ENCODE measurements at places on chromosomes 2 and 18. TPM values are rescaled to one million over a fixed set of nuclear protein-coding genes. Genes with fewer than 3 reads are reported as not detected.

GRCh38 chr18:58402951-58403702 is 225.8 kb downstream of the ALPK2 start:
- DNase-seq = no peak

The CDH19 gene
- total RNA-seq = not detected

- DNase-seq = no peak
Observed at GRCh38 chr2:137942833-137943677, 21.2 kb upstream of the HNMT start.

The DYSF gene
- 21.3 TPM for total RNA-seq

GRCh38 chr2:45009928-45010701 is 863 bp upstream of the SIX2 start:
- DNase-seq = peak; percentile 84

DNA sequence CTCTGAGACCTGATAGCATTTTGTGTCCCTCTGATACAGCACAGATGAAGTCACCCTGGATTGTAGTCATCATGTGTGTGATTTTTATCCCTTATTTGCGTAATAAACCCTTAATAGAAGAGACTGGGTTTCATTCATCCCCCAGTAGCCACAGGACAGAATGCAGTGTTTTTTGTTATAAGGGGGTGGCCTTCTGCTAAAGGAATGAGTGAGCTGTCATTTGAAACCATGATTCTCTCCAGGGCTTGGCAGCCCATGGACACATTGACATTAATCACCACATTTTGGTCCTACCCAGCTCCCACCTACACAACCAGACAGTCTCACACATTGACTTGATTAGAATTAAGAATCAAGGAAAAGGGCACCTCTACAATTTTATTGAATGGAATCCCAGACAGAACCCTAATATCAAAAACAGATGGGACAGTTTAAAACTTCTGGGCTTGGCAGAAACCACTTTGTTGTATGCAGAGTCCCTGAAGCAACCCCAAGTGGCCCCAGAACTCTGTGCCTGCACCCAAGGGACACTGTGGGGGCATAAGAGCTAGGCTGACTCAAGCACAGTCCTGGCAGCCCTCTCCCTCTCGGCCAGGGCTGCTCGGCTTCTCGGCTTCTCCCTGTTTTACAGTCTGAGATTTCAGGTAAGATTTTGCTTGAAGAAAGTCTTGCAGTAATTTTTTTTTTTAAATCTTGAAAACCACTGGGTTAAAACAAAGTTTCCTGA is 254.0 kb upstream of the SLC14A2 start:
- DNase-seq = no peak

The APLF gene
- total RNA-seq = 6.6 TPM

DNA sequence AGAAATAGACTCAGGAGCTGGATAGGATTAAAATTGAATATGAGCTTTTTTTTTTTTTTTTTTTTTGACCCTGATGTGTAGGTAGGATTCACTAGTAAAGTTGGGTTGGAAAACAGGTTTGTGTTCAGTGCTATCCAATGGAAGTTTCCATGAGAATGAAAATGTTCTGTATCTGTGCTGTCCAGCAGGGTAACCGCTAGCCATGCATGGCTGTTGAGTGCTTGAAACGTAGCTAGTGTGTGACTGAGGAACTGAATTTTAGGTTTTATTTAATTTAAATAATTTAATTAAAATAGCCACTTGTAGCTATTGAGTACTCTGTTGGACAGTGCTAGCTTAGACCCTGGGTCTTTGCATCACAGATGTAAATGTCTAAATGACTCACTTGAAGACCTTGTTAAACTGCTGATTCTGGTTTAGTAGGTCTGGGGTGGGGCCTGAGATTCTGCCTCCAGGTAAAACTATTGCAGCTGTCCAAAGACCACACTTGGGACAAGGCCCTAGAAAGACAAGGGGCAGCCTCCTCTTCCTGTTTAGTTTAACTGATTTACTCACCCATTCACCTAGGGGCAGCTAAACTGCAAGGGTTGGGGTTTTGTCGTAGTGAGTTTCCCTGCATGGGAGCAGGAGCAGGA is 84.7 kb upstream of the STON1 start:
- no peak for DNase-seq

The MYO1B gene
- 60.4 TPM for total RNA-seq

DNA sequence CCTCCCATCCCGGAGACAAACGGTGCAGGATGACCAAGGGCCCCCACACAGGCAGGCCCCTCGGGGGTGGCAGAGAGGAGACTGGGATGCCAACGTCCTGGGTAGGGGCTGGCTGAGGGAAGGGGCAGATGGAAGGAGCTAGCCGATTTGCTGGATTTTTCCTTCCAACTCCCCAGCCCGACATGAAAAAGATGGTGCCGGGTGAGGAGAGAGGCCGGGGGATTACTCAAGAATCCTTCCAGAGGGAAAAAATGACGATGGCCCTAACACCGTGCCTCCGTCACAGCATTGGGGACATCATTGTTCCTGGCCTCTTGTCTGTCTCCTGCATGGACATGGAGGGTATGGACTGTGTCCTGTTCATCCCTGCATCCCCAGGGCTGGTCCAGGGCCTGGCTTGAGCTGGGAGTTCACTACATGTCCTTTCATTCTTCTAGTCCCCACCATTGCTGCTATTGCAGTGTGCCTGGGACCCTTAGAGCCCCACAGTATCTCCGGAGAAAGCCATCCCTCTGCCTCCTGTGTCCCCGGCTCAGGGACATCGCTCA is 217.7 kb downstream of the TNS1 start:
- no peak for DNase-seq

- DNase-seq = no peak
Observed at GRCh38 chr2:159604159-159604558, 12.2 kb downstream of the BAZ2B start.

The SAP130 gene
- total RNA-seq = 35.1 TPM

DNA sequence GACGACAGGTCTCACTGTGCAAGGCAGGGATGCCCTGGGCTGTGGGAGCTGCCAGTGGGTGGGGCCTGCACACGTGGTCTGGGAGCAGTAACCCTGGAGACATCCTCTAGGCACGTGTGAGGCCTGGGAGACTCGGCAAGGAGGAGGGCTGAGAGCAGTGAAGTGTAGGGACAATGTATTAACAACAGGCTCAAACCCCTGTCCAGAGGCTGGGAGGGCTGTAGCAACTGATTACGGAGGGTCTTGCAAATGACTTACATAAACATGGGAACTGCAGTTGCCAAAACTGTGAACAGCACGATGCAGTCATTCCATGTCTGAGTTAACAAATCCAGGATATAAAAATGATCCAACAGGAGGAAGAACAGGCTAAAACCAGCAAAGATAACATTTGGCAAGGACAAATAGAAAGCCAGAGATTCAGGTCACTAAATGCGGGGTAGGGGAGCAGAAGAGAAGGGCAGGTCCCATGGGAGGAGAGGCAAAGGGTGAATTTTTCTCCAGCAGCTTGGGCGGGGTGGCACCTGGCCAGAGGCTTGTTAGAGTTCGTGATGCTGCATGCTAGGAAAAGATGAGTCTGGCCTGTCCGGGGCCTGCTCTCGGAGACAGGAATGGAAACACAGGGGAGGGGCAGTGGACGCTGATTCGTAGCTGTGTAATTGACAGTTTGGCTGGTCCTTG is 44.9 kb downstream of the CYP27C1 start:
- DNase-seq = no peak

The CYP1B1 gene
- 6.2 TPM for total RNA-seq

- DNase-seq = no peak
Observed at GRCh38 chr2:1634681-1635341, 109.5 kb downstream of the PXDN start.

The IMP4 gene
- total RNA-seq = 113 TPM

GRCh38 chr2:41985573-41986095 is 62.2 kb upstream of the PKDCC start:
- DNase-seq = no peak

- no peak for DNase-seq
Observed at GRCh38 chr18:8562919-8563318, 46.3 kb upstream of the RAB12 start.

- DNase-seq = no peak
Observed at GRCh38 chr18:70069965-70070364, 122.3 kb upstream of the CD226 start.

DNA sequence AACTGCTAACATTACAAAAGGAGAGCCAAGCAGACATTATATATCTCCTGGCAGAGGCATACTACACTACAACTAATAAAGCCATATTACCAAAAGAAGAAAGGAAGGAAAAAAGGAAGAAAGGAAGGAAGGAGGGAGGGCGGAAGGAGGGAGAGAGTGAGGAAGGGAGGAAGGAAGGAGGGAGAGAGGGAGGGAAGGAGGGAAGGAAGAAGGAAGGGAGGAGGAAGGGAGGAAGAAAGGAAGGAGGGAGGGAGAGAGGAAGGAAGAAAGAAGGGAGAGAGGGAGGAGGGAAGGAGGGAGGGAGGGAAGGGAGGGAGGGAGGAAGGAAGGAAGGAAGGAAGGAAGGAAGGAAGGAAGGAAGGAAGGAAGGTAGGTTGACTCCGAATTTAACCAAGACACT is 133.4 kb downstream of the PDE11A start:
- no peak for DNase-seq

The UGT1A3 gene
- total RNA-seq = not detected

The CDCA7 gene
- 95.5 TPM for total RNA-seq

The WIPF1 gene
- total RNA-seq = 3.8 TPM
